Stimulated activated CD8-positive, alpha-beta memory T cell treated with anti-CD3 and anti-CD28 coated beads, Interleukin-2, amount 100 ng/mL, for 48 hours (primary cell): ENCODE measurements at places on chromosomes 11 and 22.

DNA sequence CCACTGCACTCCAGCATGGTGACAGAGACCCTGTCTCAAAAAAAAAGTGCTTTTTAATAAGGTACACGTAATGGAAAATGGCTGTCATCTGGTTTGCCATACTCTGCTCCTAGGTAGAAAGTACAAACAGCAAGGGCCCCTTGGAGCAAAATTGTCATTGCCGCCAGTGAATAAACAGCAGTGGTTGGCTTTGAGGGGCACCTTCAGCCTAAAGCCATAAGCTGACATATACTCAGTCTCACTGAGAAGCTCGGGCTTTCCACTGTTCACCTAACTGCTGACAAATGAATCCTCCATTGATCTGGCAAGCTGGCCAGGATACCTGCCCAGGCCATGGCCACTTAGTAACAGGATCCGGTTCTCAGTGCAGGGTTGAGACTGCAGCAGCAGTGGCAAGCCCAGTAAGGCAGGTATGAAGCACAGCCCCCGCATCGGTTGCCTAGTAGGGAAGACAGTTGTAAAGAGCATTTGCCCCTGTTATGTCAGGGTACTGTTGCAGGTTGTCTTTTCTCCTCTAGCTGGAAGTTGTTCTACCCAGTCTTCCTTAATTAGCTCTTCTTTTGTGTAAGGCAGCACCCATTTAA is 38.8 kb downstream of the MARK2 start:
- no peak for DNase-seq

DNA sequence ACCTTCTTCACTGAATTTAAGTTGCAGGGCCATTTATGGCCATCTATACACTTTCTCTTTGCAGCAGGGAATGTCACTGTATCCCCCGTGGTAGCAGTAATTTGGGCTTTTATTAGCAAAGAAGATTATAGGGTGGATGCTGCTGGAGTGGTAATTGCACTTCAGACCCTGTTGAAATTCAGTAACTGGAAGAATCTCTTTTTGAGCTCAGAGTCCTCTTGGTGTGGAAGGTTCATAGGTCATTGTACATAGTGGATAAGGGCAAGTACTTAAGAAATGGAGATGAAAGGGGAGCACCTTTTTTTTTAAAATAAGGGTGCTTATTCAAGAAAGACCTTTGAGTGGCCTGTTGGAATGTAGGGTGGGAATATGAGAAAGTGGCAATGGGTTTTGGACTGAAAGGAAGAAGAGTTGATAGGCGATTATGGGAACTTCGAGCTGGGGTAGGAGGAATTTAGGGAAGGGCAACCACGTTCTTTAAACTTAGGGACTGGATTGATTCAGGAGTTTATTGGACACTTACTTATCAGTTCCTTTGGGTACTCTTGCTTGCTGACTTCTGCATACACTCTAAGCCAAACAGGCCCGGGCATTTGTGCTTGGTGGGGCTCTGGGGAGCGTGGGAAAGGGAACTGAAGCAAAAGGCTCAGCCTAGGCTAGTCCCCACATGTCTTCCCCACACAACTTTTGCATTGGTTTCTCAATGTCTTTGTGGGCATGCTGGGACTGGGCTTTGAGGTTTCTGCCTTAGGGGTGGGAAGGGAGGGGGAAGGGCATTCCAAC is 26.5 kb downstream of the CTNND1 start:
- no peak for DNase-seq

DNA sequence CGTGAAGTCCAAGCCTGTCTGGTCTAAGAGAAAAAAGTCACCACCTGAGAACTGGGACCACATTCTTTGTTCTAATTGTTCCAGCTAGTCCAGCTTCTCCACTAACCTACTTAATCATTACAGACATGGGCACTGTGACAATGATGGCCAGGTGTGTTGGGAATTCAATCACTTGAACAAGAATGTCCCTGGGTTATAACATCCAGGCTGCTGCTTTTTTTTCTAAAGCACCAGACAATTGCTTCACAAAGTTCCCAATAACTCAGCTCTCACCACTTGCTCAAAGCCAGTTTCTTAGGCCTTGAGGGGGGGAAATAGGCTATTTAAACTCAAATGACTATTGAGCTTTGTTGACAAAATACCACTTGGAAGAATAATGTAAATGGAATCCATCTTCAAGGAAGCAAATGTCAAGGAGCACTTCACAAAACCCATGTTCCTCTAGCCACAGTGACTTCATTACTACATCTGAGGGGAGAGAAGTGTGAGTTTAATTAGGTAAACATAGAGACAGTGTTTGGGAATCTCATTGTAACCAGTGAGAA is 80.3 kb downstream of the ME3 start:
- no peak for DNase-seq

DNA sequence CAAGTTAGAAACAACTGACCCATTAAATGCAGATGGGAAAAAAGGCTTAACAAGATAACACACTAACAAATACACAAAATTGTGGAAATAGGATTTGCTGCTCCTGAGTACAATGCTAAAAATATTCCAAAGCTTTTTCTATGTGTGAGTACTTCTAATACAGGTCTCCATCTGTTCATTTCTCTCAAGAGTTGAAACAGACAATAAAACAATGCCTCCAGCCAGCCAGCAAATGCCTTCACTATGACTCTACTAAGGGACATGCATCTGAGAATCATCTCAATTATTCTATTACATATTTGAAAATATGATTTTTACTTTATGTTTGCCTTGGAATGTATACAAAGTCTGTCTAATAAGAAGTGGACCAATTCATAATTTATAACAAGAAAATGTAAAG is 119.0 kb downstream of the CADM1 start:
- no peak for DNase-seq

- no peak for DNase-seq
Observed at GRCh38 chr22:20523086-20523983, 15.9 kb downstream of the MED15 start.

DNA sequence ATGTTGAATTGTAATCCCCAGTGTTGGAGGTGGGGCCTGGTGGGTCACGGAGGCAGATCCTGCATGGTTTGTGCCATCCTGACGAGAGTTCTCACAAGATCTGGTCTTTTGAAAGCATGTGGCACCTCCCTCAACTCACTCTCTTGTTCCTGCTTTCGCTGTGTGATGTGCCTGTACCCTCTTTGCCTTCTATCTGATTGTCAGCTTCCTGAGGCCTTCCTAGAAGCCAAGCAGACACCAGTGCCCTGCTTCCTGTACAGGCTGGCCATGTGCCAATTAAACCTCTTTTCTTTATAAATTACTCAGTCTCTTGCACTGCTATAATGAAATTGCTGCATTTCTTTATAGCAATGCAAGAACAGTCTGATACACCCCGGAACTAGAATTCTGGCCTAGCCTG is 13.1 kb downstream of the PTPN5 start:
- DNase-seq: no peak

DNA sequence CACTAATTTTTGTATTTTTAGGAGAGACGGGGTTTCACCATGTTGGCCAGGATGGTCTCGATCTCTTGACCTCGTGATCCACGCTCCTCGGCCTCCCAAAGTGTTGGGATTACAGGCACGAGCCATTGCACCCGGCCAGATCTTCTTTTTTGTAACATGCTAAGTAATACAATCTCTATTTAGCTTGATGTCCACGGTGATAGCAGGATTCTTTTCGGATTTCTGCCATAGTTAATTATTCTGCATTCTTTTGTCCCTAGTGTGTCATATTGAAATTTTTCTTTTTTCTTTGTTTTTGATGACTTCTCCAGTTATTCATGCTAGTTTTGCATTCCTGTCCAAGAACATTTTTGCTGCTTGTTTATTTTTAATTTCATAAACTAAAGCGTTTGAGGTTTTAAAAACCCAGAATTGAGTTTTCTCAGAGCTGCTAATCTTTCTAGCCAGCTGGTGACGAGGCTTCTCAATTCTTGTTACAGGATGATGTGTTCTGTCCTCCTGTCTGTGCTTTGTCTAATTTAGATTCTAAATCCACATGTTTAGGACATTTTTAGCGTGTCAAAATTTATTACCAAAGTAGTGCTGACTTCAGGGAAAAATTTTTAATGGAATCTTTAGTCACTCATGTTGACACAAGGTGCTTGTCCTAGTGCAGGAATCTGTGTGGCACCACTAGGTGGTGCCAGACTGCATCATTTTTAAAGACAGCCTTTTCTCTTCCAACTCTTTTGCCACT is 21.8 kb downstream of the NF2 start:
- DNase-seq: no peak

DNA sequence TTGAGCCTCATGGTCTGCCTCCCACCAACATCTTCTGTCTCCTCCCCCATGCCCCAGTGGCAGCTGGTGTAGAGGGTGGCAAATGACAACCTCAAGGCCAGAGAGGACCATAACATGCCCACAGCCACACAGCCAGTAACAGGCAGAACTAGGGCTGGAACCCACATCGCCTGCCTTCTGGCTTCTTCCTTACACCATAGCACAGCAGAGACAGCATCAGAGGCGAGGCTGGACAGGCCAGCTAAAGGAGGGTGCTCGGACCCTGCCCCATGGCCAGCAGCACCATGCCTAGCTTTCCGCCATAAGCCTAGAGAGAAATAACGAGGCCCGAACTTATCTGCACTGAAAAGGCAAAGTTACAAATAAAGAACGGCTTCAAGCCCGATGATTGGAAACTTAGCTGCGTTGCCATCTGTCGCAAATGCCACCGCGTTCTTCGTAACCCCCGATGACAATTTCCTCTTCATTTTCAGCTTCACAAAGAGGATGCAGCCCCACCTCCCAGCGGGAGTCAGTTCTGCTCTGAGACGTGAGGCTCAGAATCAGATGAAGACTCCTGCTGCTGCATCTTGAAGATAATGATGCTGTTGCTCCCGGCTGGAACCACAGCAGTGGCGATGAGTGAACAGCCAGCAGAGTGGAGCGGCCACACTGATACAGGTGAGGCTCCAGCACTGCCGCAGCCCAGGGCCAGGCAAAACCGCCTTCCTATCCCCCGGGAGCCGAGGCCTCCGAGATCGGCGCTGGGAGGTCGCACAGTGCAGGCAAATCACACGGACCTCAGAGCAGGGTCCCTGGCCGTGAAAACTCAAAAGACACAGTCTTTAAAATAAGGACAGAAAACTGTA is 73.8 kb upstream of the RTL6 start:
- no peak for DNase-seq
